Kidney epithelial cell (primary cell): ENCODE measurements at places on chromosomes 7 and 10. TPM values are rescaled to one million over a fixed set of nuclear protein-coding genes. Genes with fewer than 3 reads are reported as not detected.

The TMEM184A gene
- total RNA-seq, result 5.7 and 5.8 TPM in 2 replicates

The VWA2 gene
- 2.2 and 3.8 TPM in 2 replicates for total RNA-seq

The FUOM gene
- 47.0 and 58.8 TPM in 2 replicates for total RNA-seq

The WNT8B gene
- total RNA-seq, result 0.07 TPM in 1 of 2 replicates, not detected in the other

- DNase-seq, result no peak
Observed at GRCh38 chr7:121546632-121547543, 150.8 kb upstream of the FAM3C start.

DNA sequence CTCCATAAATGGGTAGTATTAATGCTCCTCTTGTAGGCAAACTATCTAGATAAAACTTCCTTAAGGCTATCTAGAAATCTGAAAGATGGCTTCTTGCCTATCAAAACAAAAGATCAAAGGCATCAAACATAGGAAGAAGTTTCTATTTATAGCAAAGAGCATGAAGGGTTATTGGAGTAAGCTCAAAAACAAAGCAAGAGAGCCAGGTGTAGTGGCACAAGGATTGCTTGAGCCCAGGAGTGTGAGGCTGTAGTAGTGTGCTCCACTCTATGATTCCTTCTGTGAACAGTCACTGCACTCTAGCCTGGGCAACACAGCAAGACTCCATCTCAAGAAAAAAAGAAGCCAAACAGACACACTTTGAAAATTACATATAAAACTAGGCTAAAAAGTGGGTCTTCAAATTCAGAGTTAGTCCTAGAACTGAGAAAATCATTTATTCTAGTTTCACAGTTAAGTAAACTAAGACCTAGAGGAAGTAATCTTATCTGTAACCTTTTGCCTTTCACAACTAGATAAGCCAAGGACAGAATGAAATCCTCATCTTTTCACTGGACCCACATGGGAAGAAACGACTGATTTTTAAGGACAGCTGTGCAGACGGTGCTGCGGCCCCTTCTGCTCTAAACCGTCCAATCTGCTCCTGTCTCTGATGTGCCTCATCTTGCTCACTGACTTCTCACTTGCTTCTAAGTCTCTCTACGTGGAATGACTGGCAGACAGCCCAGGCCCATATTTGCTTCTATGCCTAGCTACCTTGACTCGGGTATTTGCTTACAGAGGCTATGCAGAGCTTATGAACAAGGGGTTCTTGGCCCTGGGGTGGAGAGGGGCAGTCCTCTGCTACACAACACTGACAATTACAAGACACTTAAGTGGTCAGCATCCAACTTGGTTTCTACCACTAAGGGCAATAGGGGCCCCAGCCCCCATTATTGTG is 50.0 kb downstream of the ESYT2 start:
- no peak for DNase-seq

- no peak for DNase-seq
Observed at GRCh38 chr7:77309714-77310220, 106.4 kb downstream of the GSAP start.

DNA sequence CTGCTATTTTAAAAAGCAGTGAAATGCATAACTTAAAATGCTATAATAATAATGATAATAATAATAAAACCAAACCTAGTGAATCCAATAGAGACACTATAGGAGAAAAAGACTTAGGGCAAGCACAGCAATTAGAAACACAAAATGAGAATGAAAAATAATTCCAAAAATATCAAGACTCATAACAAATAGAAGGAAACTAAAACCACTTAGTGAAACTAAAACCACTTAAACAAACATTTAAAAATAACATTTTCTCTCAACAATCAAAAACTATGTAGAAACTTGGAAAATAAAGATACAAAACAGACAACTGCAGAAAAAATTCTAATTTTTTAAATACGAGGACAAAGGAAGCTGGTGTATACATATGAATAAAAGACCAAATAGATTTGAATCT is 655.2 kb upstream of the NRG3 start:
- DNase-seq, result no peak
